ENCODE measurements at places on chromosomes 5 and 9.

DNA sequence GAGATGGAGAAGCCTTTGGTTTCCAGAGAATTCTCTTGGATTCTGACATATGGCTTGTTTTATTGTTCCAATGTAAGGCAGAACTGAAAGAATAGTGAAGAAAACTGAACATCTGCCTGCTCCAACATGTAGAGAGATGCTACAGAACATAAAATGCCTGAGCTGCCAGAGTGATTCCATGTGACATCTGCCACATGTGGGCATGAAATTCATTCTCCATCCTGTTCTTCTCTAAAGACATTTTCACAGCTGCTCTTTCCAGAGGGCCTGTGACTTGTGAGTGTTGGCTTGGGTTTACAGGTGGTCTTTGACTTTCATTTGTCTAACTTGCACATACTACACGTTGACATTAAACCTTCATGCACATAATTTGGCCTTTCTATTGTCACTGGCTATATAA lies 33.7 kb upstream of the TXN start:
- DNase-seq, result no peak

GRCh38 chr9:76709020-76709419 lies 55.2 kb upstream of the PCA3 start:
- DNase-seq, result no peak

- DNase-seq, result peak; percentile 23
Observed at GRCh38 chr9:112819635-112820496, 69.3 kb downstream of the SNX30 start.

DNA sequence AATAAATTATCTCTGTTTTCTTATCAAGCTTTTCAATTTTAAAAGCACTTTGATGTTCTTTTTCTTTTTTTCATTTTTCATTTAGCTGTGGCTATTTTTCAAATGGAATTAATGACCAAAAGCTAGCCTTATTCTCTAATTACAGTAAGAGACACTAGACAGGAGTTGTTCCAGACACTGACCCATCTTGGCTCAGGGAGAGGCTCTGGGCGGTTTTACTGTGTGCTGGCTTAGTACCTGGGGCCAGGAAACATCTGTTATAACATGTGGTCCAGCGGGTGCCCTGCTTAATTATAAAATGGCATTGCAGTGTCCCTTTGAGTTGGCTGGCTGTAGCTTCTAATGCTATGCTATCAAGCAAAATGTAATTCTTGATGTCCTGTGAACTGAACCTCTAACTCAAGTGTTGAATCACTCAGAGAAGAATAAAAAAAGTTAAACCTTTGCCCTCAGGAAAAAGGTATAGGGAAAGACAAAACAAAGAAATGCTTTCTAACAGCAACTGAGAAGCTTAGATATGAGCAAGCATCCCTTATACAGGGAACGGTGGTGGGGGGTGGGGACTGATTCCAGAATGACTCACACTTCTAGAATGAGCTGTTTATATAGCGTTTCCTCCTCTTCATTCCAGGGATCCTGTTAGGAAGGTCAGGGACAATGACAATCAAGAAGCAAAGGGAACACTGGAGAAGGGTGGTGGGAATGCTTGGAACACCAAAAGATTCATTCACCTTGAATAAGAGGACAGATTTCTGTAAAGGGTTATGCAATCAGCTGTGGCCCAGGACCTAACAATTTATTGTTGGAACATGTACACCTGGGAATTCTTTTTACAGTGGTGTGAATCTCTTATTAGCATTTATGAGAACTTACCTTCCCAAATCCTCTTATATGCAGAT lies 58.7 kb upstream of the NFIB start:
- DNase-seq, result no peak

DNA sequence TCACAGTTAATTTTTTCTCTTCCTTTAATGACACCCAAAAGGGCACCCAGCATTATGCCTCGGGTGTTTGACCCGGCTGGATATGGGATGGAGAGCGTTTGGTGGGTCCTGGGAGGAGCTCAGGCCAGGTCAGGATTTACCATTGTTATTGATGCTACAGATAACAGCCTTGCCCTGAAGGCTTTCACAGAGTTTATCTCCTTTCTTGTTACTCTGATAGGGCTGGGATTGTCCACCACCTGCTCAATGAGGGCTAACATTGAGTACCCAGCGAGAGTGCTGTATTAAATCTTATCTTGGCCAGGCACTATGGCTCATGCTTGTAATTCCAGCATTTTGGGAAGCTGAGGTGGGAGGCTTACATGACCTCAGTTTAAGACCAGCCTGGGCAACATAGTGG lies 37.2 kb downstream of the GADD45G start:
- DNase-seq, result no peak

GRCh38 chr5:139949710-139950109 lies 93.4 kb downstream of the NRG2 start:
- DNase-seq, result no peak

DNA sequence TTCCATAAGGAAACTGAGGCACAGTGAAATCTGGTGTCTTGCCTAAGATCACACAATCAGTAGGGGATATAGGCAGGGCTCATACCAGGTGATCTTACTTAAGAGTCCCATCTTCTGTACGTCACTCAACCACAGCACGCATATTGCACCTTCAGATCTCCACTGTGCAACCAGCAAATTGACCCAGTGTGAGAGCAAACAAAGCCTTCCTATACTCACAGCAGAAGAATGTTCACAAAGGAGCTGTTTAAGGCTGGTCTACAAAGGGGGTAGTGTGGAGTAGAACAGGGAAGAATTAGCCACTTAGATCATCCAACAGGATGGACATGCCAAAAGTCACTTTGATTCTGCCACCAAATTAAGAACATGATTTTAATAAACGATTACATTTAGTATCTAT lies 305.9 kb downstream of the SLIT3 start:
- DNase-seq, result no peak

DNA sequence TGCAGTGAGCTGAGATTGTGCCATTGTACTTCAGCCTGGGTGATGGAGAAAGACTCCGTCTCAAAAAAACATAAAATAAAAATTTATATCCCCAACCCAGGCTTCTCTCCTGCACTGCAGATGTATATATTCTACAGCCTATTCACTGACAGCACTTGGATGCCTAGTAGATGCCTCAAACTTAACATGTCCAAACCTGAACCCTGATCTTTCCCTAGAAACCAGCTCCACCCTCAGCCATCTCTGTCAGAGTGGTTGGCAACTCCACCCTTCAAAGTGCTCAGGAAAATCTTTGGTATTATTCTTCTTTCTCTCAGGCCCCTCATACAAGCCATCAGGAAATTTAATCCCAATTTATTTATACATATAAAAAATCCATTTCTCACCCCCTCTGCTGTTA lies 36.9 kb upstream of the TXN start:
- DNase-seq, result no peak
